ENCODE measurements at places on chromosomes 2 and 18. TPM values are rescaled to one million over a fixed set of nuclear protein-coding genes. Genes with fewer than 3 reads are reported as not detected.

GRCh38 chr2:138237667-138238384, 263.7 kb upstream of the SPOPL start:
- no peak for DNase-seq

GRCh38 chr18:59127047-59127446, 12.6 kb upstream of the SEC11C start:
- DNase-seq, result no peak

GRCh38 chr2:98043101-98043500, 43.9 kb upstream of the VWA3B start:
- DNase-seq, result no peak

- no peak for DNase-seq
Observed at GRCh38 chr2:235727891-235728799, 234.3 kb downstream of the AGAP1 start.

GRCh38 chr18:55452123-55452611, 135.8 kb downstream of the TCF4 start:
- no peak for DNase-seq

DNA sequence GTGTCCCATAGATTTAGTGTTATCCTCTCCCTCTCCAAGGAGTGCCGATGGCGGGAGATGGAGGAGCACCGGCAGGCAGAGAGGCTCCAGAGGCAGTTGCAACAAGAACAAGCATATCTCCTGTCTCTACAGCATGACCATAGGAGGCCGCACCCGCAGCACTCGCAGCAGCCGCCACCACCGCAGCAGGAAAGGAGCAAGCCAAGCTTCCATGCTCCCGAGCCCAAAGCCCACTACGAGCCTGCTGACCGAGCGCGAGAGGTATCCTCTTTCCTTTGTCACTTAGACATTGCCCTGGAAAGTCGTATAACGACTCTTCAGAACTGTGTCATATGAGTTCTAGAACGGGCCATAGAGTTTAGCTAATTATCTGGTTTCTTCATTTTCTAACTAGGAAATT, 132.2 kb upstream of the IL1R2 start:
- no peak for DNase-seq

- DNase-seq, result no peak
Observed at GRCh38 chr2:14778015-14778414, 145.5 kb downstream of the LRATD1 start.

DNA sequence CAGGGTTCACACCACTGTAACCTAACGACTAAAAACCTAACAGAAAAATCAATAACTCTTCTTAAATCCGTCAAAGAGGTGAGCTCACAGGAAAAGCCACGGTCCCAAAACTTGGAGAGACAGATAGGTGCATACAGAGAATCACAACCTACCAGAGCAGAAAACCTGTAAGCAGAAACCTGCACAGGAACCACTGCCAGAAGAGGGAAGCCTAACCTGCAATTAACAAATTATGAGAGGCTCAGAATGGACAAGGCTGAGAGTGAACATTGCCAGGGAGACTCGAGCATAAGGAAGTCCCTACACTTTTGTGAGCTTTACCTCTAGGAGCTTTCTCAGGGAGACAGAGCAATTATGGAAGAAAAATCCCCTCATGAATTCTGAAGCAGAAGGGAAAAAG, 156.2 kb upstream of the NETO1 start:
- no peak for DNase-seq

- DNase-seq, result no peak
Observed at GRCh38 chr18:48330016-48330991, 78.9 kb downstream of the ZBTB7C start.

DNA sequence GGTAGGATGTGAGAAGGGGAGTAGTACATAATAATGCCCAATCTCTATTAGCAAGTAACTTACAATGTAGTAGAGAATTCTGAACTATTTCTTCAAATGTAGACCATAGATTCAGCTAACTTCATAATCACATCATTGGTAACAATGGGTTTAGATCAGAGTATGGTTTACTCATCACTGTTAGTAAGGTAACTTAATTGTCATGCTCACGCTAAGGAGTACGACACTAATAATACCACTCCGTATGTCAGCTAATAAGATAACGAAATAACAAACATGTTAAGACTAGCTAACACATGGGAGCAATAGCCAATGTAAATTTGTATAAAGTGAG, 56.4 kb upstream of the CCDC141 start:
- no peak for DNase-seq

- DNase-seq, result no peak
Observed at GRCh38 chr2:18110222-18110621, 231.8 kb downstream of the KCNS3 start.

DNA sequence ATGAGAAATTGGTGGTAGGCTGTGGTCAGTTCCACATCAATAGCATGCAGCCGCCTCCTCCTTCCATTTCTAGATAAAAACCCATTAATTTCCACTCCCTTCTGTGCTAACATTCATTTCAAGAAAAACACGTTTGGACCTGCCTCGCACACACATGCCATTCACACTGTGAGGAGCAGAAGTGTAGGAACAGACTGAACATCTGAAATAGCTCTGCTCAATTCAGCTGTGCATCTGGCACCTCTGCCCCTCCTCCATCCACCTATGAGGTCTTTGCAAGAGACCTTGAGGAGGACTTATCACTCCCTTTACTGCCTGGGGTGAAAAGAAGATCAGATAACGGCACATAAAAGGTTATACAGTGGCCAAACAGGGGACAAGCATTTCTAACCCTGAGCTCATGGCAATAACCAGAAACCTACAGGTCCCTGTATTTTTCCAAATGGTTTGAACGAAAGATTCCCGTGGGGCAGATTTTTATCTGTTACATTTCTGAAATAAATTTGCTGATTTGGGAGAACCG, 30.8 kb upstream of the LRP2 start:
- DNase-seq, result no peak

DNA sequence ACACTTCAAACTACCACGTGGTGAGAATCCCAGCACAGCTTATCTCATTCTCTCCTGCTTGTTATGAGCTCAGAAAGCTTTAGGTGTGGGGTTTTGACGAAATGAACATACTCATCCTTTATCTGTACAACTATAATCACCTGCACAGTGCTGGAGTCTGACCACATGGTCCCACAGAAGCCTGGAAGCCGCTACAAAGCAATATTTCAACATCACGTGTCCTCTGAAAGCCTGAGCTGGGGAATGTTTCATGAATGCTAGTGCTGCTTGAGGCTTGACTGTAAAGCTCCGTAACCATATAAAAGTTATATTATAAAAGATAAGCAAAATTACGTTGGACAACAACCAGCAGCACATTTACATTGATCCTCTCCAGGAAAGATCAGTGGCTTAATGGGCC, 43.9 kb downstream of the PIEZO2 start:
- DNase-seq, result no peak

DNA sequence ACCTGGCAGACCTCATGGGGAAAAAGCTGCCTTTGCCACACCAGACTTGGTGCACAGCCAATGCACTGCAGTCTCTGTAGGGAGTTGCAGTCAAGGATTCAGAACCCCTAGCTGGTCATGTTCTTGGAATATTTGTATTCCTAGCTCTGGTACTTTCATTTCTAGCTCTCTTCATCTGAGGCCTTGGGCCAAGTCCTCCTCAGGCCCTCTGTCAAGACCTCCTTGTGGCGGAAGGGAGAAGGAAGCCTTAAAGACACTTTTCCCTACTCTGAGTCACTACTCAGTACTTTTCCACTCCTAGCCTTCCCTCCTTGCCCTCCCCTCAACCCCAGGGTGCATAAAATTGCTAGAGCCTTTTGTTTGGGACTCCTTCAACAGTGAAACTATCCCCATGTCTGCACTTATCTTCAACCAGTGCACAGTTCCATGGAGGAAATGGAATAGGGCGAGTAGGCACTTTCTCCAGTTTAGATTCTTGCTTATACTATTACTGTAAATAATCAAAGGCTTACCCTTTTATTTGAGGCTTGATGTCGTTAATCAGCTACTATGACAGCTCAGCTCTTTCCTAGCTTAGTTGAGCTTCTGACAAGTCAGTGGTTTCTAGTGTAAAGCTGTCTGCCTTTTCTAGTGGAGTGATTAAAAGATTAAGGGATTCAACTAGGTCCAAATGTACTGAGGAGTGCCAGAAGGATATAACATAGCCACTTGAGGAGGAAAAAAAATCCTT, 15.8 kb downstream of the M1AP start:
- DNase-seq, result no peak

DNA sequence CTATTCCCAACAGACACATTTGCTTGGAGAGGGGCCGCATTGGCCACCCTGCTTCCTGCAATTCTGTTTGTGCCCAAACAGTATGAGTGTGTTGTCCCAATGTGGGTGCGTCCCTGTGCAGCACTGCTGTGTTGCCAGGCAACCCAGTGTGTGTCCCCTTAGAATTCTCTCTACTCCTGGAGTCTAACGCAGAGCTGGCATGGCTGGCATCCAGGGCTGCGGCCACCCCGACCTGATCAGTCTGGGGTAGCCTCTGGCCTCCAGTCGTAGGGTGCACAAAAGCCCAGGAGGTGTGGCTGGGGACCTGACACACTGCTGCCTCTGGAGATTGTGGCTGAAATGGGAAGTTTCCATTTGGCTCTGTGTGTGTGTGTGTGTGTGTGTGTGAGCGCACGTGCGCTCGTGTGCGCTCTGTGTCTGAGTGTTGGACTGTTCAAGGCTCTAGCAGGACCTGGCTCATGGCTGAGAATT, 48.0 kb downstream of the TEX44 start:
- DNase-seq, result no peak

DNA sequence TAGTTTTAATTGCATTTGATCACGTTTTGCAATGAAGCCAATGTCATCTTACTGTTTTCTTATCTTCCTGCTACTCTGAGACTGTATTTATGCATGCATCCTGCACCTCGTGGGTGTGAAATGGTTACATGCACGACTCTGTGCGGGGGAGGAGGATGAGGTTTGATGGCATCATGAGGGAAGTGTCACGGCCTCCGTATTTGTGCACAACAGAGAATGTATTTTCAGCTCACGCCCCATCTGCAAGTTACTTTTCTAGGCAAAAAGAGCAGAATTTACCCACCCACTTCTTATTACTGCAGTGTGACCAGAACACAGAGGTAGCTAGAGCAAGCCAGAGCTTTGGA, 145.1 kb downstream of the TDRD15 start:
- DNase-seq, result no peak

DNA sequence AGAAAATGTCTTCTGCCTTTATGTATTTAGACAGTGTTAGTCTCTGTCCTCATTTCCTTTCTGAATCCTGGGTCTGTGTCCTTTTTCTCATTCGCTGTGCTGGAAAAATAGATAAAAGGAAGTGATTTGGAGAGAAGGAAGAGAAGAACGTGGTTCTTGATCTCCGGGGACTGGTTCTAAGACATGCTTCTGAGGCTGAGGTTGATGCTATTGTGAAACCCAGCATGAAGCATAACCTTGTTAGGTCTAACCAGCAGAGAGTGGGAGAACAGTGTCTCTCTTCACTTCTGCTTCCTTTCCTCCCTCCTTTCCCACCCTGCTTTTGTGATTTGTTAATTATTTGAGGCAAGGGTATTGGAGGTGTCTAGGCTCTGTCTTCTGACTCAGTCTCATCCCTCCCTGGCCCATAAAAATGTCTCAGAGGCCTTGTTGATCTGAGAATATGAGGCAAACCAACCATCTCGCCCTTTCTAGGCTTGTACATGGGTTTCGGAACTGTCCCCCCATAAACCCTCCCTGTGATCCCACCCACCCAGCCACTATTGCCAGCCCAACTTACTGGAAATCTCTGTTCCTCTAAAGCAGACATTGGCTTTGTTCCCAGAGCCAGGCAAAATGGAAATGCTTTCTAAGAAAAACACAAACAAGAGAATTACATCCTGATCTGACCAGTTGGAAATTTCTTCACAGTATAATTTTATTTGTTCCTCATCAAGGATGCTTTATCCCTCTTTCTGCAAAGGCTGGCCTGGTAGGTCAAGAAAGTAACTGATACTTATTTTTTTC, 360.6 kb upstream of the TNP1 start:
- DNase-seq, result no peak

DNA sequence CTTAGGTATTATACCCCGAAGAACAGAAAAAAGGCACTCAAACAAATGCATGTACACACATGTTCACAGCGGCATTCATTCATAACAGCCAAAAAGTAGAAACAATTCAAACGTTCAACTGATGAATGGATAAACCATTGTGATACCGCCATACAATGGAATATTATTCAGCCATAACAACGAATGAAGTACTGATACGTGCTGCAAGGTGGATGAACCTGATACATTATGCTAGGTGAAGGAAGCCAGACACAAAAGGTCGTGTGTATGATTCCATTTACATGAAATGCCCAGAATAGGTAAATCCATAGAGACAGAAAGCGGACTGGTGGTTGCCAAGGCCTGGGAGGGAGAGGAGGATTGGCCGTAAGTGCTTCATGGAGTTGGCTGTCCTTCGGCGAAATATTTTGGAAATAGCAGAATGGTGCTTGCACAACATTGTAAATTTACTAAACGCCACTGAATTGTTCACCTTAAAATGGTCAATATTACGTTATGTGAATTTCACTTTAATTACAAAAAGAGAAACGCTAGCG, 750 bp upstream of the RMP24 start:
- no peak for DNase-seq

DNA sequence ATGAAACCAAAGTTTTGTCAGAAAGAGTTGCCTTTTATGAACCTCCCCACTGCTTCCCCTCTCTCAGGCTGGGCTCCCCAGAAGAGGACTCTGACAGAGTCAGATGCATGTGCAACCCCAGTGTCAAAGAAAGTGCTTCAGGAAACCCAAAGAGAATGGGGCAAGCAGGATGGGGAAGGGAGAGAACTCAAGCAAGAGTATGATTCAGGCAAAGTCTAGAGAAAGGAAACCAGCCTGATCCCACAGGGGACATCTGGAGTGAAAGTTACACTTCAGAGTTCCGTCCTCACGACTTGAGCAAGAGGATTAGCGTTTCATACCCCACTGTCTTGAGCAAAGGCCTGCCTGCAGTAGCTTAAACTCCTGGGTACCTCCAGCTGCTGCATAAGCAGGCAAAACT, 51.8 kb upstream of the EPC2 start:
- no peak for DNase-seq

- DNase-seq, result no peak
Observed at GRCh38 chr2:121018136-121019061, 266.6 kb downstream of the TFCP2L1 start.

DOK1 gene
- 33.8 TPM for total RNA-seq

IMPACT gene
- total RNA-seq, result 11.6 TPM

AQP12A gene
- not detected for total RNA-seq

VWC2L gene
- not detected for total RNA-seq

CFAP65 gene
- not detected for total RNA-seq

AGFG1 gene
- total RNA-seq, result 108 TPM

PPIL3 gene
- total RNA-seq, result 52.5 TPM

GNLY gene
- total RNA-seq, result 1.8 TPM

NFATC1 gene
- 52.6 TPM for total RNA-seq

Data from activated B cell treated with CpG ODN at 0.5 μM for 24 hours (primary cell).